Activated CD8-positive, alpha-beta memory T cell treated with anti-CD3 and anti-CD28 coated beads for 1 hour (primary cell): ENCODE measurements at places on chromosomes 1 and 21.

GRCh38 chr1:228270032-228270431 is 62.2 kb downstream of the OBSCN start:
- no peak for DNase-seq

GRCh38 chr1:64019818-64020217 is 183.6 kb upstream of the UBE2U start:
- DNase-seq = no peak

DNA sequence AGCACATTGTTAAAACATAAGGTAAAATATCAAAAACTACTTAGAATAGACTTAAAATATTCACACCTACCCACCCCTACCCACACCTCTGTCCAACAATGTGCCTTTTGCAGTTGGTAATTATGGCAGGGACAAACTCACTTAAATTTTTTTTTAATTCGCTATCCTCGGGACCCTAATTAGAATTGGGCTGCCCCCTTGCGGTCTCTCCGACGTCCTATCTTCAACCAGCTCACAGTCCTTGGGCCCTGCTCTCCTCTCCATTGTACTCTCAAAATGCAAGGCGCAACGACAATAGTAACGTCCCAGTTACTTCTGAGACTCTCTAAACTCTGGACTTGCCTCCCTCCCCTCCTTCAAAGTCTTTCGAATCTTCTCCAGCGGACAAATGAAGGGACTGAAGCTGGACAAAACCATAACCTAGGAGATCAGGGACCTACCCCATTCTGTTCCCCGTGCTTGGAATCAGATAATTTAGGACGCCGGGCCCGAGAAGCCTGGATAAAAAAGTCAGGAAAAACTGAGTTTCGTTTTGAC is 1.1 kb upstream of the CIART start:
- no peak for DNase-seq

- no peak for DNase-seq
Observed at GRCh38 chr21:33197496-33197895, 32.2 kb upstream of the IFNAR2 start.

- no peak for DNase-seq
Observed at GRCh38 chr21:25689226-25689625, 45.5 kb downstream of the ATP5PF start.

GRCh38 chr1:9088807-9089206 is 19.4 kb upstream of the SLC2A5 start:
- DNase-seq = no peak

GRCh38 chr1:206952171-206952570 is 5.9 kb upstream of the PIGR start:
- DNase-seq = no peak

- DNase-seq = no peak
Observed at GRCh38 chr1:86471291-86471690, 2.6 kb downstream of the CLCA1 start.

GRCh38 chr1:228745497-228745896 is 10.2 kb downstream of the RHOU start:
- no peak for DNase-seq

- no peak for DNase-seq
Observed at GRCh38 chr1:52752484-52752826, 26.2 kb downstream of the ZYG11B start.

- no peak for DNase-seq
Observed at GRCh38 chr1:199550199-199551065, 477.1 kb upstream of the NR5A2 start.

DNA sequence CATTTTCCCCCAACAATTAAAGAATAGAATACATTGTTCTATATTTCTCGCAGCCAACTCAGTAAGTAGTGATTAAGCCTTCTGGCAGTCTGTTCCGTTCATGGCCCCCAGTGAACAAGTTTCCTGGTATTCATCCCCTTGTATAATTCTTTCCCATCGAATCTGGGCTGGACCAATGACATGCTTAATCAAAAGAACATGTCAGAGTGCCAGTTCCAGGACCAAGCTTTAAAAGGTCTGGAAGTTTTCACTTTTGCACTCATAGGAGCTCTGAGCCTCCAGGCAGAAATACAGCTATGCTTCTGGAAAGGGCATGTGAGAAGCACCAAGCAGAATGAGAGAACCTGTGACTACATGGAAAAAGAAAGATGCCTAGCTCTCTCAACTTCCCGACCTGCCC is 22.5 kb upstream of the DPYD start:
- no peak for DNase-seq

DNA sequence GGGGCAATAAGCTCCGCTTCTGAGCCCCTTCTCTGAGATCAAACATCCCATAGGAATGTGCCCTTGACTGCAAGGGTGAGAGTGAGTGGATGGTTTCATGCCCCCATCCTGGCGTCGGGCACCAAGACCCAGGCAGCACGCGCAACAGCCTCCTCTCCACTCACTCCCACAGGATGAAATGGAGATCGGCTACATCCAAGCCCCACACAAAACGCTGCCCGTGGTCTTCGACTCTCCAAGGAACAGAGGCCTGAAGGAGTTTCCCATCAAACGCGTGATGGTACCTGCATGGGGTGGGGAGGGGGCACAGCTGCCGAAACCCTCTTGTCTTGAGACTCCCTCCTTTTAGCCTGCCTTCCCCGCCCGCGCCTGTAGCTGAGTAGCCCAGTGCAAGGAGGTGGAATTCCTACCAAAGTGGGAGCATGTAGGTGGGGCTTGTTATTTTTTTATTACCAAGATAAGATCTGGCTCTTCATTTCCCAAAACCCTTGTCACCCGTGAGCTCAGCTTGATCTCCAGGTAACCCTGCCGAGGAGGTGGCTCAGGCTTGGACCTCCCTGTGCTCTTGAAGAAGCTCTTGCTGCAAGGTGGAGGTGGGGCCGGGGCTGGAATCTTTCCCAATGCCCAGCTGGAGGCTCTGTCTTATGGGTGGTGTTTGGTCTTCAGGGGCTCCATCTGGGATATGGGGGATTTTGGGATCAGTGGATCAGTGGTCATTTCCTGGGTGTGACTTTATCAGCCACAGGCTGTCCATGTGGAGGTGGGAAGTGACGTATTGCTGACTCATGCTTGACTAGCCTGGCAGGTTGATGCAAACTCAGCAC is 24.0 kb upstream of the PADI6 start:
- no peak for DNase-seq

DNA sequence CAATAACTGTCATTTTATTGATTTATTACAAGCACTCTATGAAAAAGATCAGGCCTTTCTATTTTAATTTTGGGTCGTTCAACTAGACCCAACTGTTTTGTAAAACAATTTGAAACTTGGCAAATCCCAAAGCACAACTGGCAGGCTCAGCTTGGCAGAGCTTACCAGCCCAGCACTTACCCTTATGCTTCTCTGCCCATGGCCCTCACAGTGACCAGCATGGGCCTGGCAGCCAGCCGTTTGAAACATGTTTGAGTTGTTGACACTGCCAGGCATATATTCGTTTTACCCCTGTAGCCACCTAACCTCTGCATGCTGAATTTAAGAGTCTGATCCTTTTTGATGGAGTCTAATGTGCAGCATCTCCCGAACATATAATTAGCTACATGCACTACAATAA is 796.7 kb upstream of the ADGRL2 start:
- no peak for DNase-seq

- no peak for DNase-seq
Observed at GRCh38 chr1:3573500-3573899, 37.8 kb downstream of the MEGF6 start.

- DNase-seq = no peak
Observed at GRCh38 chr1:44822131-44822701, 13.9 kb downstream of the BTBD19 start.

GRCh38 chr1:180360333-180361075 is 130.4 kb downstream of the LHX4 start:
- DNase-seq = no peak

DNA sequence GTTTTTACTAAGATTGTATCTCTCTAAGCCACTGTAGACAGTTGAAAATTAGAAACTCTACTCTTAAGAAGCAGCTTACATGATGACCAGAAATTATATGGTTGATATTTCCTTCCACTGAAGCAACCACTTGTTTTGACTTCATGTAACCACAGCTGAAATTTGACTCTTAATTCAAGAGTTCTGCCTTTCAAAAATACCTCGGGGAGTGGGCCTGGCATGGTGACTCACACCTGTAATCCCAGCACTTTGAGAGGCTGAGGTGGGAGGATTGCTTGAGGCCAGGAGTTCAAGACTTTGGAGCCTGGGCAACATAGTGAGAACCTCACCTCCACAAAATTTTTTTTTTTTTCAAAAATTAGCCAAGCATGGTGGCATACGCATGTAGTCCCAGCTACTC is 4.3 kb downstream of the AMPD1 start:
- DNase-seq = no peak

DNA sequence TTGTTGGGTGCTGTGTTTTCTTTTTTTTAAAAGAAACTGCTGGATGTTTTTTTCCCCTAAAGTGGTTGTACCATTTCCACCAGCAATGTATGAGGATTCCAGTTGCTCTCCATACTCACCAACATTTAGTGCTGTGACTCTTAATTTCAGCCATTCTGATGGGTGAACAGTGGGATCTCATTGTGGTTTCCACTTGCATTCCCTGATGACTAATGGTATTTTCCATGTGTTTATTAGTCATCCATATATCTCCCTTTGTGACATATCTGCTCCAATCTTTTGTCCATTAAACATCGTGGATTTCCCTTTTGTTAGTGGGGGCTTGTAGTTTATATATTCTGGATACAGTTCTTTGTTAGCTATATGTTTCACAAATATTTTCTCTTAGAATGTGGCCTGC is 206.0 kb downstream of the CAMTA1 start:
- no peak for DNase-seq

DNA sequence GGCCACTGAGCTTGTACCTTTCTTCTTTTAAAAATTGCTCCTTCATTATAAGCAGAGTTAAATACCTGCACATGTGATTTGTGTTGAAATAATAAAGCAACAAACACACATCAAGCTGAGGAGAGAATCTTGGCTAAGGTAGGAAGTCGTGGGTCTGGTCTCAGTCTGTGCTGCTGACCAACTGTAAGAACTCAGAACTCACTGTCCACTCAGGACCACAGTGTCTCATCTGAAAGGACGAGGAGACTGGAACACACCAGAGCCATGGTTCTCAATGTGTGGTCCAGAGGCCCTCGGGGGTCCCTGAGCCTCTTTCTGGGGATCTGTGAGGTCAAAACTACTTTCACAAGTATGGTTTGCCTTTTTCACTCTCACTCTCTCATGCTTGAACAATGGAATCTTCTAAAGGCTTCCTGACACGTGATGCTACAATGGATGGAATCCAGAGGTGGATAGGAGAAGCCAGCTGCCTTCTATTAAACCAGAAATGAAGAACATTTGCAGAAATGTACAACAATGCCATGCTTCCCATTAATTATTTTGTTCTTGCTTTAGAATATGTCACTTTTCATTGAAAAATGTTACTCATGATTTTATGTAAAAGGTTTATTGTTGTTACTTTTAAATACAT is 17.3 kb upstream of the ETS2 start:
- DNase-seq = no peak

DNA sequence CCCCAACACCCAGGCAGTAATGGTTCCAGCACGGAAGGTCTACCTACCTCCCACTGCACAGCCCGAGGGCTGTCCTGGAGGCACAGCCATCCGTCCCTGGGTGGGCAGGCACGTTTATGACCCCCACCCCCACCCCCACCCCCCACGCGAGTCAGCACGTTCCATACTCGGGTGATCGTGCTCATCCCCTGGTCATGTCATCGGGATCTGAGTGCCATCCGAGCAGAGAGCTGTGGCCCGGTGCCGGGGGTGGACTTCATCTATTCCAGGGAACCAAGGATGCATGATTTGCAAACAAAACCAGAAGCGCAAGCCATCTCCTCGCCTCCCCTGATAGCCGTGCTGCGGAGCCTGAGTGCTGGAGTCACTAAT is 1.1 kb downstream of the TSPEAR start:
- no peak for DNase-seq

GRCh38 chr1:203090421-203091198 is 4.8 kb upstream of the MYOG start:
- DNase-seq = no peak

DNA sequence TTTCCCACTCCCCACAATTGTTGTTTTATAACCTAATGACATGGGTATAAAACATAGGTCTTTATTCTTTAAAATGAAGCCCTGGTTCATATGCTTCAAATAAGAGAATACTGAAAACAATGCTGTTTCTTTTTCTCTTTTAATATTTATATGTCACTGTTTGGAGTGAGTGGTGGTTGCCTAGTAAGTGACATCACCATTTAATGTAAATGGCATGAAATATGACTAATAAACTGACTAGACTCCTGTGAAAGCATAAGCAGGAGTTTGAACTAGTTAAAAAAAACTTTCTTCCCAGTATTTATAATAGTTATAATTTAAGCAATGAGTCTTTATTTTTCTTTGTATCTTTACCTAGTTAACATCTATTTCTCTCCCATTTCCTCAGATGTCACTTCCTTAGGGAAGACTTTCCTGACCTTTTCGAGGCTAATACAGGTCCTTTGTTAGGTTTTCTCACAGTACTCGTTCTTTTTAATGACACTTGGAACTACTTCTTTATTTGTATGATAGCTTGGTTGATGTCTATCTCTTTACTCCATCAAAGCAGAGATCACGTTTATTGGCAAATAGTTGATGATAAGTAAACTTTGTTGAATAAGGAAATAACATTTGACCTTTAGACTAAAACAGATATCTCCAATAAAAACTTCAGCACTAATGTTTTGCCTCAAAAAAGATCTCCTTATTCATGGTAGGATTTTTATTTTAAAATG is 105.4 kb upstream of the PDC start:
- DNase-seq = no peak

GRCh38 chr1:26044971-26045721 is 772 bp downstream of the SLC30A2 start:
- no peak for DNase-seq

DNA sequence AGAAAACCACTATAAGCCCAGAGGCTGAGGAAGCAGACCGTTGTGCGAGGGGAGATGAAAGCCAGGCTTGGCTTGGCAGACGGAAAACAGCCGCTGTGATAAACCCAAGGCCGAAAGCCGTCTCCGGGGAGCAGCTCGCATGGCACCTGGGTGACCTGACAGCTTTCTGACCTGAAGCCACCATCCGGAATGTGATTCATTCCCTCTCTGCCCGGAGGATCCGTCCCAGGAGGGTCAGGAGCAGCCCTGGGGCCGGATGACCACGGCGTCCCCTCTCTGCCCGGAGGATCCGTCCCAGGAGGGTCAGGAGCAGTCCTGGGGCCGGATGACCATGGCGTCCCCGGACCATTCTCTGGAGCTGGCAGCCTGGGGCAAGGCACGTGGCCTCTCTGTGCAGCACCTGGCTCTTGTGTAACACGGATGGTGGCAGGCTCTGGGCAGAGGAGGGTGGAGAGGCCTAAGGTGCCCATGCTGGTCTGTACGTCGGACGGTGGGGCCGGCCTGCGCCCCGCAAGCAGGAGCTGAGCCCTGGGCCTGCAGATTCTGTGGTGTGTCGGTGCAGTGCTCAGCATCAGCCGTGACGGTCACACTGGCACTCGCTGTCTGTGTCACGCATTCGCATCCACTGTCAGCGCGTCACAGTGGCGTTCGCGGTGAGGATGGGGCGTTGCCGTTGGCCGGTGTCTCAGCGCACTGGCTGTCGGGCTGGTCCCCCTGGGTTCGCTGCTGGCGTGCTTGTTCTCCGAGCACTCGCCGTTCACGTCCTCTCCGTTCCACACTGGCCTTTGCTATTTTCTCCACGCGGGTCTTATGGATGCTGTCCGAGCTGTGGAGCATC is 50.3 kb downstream of the SLX9 start:
- no peak for DNase-seq

GRCh38 chr1:5990913-5991312 is 1.3 kb downstream of the NPHP4 start:
- DNase-seq = no peak
